NCI-H82 (cell line): ENCODE measurements at places on chromosomes 5 and 9.
A peak's percentile ranks its signal among the peaks of the same experiment; 100 is the strongest.

GRCh38 chr9:83336706-83337105 is 201.5 kb downstream of the FRMD3 start:
- DNase-seq, result no peak

GRCh38 chr9:119086590-119086989 is 282.6 kb downstream of the BRINP1 start:
- peak; percentile 21 for DNase-seq

DNA sequence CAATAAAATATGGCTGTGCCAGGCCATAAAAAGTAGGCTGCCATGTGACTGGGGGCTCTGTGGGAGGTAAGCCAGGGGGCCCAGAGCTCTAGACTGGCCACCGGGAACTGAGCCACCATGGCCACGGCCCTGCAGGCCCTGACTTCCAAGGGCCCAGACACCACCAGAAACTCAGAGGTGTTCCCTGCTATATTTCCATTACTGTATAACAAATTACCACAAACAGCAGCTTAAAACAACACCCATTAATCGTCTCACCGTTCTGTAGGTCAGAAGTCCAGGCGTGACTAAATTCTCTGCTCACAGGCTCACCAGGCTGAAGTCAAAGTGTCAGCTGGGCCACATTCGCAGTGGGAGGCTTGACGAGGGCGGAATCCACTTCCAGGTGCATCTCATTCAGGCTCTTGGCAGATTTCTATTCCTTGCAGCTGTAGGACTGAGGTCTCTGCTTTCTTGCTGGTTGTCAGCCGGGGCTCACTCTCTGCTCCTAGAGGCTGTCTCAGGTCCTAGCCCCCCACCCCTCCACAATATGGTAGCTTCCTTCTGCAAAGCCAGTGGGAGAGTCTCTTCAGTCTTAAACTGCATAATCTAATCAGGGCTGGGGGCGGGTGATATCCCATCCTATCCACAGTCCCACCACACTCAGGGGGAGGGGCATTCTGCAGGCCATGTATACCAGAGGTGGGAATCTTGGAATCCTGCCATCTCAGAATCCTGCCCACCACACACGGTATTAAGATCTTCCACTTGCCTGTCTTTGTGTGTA is 125.4 kb downstream of the C5orf15 start:
- DNase-seq, result peak; percentile 100

DNA sequence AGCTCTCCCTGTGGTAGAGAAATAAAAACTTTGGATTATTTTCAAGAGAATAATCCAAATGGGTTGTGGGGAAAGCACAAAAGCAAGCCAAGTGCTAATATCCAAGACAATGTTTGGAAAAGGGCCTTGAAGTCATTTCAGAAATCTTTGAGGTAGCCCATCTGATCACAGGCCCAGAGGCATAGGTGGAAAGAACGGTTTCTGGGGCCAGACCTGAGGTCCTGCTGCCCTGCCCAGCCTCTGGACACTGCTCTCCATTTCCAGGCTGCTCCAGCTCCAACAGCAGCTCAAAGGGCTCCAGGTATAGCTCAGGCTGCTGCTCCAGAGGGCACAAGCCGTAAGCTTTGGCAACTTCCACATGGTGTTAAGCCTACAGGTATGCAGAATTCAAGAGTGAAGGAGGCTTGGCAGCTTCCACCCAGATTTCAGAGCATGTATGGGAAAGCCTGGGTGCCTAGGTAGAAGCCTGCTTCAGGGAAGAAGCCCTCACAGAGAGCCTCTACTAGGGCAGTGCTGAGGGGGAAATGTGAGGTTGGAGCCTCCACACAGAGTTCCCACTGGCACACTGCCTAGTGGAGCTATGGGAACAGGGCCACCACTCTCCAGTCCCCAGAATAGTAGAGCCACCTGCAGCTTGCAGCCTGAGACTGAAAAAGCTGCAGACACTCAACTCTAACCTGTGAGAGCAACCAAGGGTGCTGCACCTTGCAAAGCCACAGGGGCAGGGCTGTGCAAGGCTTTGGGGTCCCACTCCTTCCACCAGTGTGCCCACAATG is 133.1 kb downstream of the PIK3R1 start:
- no peak for DNase-seq

DNA sequence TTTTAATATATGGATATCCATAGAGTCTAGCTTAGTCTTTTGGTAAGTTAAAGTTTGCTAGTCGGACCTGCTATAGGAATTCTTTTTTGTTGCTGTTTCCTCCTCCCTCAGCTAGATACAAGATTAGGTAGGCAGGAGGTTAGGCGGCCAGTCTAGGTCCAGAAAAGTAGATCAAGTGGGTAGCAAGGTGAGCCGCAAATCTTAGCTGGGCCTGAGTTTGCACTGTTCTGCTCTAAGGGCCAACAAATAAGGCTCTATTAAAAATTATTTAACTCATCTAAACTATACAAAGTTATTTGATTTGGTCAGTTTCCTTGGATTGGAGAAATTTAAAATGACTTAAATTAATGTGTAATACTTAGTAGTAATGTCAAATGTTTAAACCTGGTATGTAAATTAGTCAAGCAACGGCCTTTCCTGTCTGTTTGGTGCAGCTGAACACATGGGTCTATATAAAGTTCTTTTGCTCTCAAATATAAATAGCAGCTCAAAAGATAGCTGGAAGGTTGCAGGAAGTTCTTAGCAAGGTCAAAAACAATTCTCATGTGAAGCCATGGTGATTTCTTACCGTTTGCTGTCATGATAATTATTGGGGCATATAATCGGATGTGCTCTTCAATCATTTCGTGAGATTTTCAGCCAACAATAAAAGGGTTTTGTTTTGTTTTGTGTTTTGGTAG is 72.0 kb downstream of the PRKACG start:
- no peak for DNase-seq

DNA sequence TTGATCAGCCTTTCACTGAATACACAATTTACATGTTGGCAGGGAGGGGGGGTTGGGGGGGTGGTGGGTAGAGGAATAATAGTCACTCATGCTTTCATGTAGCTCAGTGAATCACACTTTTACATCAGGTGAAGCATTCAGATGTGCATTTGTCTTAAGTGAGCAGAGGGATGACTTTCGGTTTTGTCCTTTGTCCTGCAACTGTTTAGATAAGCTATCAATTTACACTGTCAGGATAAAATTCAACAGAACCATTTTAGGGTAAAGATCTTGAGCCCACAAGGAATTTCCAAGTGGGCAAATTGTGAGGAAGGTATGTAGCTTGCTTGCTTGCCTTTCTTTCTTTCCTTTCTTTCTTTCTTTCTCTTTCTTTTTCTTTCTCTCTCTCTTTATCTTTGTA is 576.2 kb downstream of the MTRR start:
- DNase-seq, result no peak

- no peak for DNase-seq
Observed at GRCh38 chr5:74184649-74185048, 455.9 kb downstream of the ENC1 start.

GRCh38 chr5:3511934-3512333 is 83.7 kb upstream of the IRX1 start:
- DNase-seq, result peak; percentile 32

- DNase-seq, result peak; percentile 38
Observed at GRCh38 chr9:120071760-120072159, 508.2 kb downstream of the CDK5RAP2 start.

DNA sequence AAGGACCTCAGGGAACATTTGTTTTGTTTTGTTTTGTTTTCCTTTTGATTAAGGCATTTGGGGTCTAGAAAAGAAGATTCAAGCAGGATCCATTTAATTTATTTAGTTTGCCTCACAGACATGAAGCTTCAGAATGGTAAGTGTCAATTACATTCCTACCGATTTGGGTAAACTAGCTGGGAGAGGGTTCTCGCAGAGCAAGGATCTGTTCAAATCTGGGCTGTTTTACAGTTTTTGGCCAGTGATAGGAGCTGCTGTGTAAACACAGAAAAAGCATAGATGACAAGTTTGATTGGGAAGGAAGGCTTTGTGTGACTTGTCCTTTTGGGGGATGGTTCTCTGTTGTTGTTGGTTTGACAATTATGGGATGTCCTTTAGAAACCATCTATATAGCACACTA is 470.3 kb upstream of the WWC1 start:
- no peak for DNase-seq

DNA sequence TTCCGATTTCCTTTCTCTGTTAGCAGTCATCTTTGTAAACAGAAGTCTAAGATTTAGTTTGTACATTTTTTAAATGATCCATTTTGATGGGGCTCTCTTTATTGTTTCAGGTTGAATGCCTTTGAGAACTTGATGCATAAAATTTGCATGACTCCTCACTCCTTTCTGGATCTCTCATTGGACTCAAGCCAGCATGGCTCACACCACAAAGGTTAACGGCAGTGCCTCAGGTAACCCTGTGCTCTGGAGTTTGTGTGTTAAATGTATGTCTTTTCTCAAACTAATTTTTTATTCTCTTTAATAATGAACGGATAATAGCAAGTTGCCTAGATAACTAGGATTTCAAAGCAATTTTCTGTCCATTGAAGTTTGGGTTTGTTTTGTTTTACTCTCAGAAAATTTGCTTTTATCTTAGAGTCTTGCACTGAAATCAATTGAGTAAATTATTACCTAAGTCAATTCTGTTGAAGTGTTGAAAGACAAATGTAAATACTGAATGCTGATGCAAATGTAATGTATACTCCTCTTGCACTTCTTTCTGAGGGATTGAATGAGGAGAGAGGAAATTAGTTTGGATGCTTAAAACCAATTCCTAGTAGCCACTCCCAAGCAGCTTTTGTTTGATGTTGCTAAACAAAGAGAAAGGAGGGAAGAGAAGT is 164.6 kb upstream of the DMRT1 start:
- no peak for DNase-seq

- peak; percentile 24 for DNase-seq
Observed at GRCh38 chr9:98380065-98380681, 124.7 kb upstream of the TBC1D2 start.

GRCh38 chr5:11139217-11139865 is 378.3 kb upstream of the DAP start:
- no peak for DNase-seq
